ENCODE measurements at places on chromosomes 12 and 14. TPM values are rescaled to one million over a fixed set of nuclear protein-coding genes. Genes with fewer than 3 reads are reported as not detected.

Gene C12orf54
- not detected for total RNA-seq

Gene IL26
- not detected for total RNA-seq

Gene RTN1
- not detected for total RNA-seq

Gene CLEC2A
- total RNA-seq, result not detected

Gene ZFHX2
- not detected for total RNA-seq

Gene LTB4R
- 2.4 TPM for total RNA-seq

Gene LMNTD1
- 0.13 TPM for total RNA-seq
